Activated naive CD4-positive, alpha-beta T cell treated with anti-CD3 and anti-CD28 coated beads, Interleukin-2, amount 10 ng/mL, durations not matched to agents 7 days and 5 days (primary cell): ENCODE measurements at places on chromosomes 4 and X.
A peak's percentile ranks its signal among the peaks of the same experiment; 100 is the strongest.

GRCh38 chr4:152408514-152409327, 127.2 kb downstream of the FBXW7 start:
- no peak for DNase-seq

DNA sequence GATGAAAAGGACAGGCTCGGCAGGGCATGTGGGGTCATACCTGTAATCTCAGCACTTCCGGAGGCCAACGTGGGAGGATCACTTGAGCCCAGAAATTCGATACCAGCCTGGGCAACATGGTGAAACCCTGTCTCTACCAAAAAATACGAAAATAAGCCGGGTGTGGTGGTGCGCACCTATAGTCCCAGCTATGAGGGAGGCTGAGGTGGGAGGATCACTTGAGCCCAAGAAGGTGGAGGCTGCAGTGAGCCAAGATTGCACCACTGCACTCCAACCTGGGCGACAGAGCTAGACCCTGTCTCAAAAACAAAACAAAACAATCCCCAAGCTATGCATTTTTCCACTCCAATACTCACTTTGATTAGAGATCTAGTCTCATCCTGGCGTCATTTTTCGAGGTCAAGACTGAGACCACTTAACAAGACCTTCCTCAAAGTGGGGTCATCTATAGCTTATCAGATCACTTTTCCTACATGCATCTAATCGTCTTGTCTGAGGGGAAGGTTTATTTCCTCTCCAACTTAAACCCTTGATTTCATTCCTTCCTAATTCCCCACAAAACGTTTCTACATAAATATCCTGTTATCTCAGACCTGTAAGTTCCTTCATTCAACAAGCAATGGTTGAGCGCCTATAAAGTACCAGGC, 1.3 kb downstream of the NKAP start:
- no peak for DNase-seq

DNA sequence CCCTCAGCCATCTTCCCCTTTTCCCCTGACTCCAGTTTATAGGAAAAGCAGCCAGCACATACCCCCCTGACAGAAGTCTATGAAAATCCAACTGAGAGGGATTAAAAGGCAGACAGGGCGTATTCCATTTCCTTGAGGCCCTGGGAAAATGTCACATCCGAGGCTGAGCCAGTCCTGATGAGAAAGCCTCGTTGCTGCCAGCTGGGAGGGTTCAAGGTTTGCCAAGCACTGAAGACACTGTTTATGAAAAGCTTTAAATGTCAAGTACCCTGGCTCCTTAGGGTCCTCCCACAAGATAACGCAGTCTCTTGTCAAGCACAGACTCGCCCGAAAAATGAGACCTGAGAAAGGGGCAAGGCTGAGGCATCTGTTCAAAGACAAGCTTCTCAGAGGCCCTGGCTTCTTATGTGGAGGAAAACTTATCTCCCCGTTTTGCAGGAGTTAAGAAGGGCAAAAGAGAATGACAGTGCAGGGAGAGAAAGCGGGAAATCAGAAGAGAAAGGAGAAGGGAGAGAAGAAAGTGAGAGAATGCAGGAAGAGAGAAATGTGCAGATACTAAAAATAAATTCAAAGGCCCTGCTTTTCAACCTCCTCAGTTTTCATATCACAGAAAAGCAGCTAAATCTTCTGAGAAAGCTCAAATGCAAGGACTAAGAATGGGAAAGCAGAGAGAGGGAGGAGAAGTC, 44.7 kb downstream of the SCD5 start:
- no peak for DNase-seq

GRCh38 chrX:112341598-112341997, 259.0 kb upstream of the TRPC5 start:
- no peak for DNase-seq

DNA sequence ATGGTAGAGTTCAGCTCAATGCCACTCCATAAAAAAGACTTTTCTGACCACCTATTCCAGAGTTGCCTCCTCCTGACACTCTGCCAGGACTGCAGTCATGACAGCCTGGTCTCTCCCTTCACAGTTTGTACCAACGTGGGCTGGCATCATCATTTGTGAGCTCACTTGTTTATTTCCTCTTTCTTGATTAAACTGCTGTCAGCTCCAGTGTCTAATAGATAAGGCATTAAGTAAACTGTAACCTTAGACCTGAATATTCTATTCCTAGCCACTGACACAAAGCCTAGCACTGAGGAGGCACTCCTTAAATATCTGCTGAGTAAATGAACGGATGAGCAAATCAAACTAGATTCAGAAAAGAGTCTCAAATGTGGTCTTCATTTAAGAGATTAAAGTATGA, 48.7 kb downstream of the DDX60 start:
- DNase-seq = no peak

- no peak for DNase-seq
Observed at GRCh38 chr4:141388481-141388880, 167.8 kb downstream of the ZNF330 start.

GRCh38 chr4:36000941-36001557, 243.3 kb downstream of the ARAP2 start:
- DNase-seq = no peak

DNA sequence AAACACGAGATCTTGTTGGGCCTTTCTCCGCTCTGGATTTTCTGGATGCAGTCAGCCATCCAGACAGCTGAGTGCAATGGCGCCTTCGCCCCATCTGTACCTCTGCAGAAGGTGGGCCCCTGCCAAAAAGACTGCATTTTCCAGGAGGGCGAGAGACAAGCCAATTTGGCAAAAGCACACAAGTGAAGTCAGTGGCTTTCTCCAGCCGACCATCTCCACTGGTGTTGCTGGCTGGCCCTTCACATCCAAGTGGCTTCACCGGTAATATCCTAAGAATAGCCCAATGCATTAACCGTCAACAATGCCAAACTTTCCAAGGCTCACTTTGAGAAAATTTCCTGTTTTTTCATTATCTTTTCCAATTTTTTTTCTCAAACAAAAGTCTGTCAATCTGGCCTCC, 96.2 kb upstream of the MXRA5 start:
- no peak for DNase-seq

DNA sequence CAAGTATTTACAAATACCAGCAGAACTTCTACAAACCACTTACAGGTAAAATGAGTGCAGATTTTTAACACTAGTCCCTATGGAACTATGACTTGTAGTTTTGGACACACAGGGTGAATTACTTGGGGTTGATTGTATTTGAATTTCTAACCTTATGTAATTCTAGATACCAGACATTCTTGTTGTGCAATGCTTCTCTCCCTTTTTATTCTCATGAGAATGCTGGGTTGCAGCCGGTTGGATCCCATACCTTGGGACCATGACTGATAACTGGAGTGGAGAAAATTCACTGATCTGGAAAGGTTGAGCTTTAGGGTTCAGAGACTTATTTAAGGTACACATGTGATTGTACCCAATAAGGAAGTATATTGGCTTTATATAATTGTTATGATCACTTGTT, 8.8 kb downstream of the TET2 start:
- no peak for DNase-seq

- DNase-seq = no peak
Observed at GRCh38 chrX:50180073-50180940, 20.5 kb downstream of the AKAP4 start.

DNA sequence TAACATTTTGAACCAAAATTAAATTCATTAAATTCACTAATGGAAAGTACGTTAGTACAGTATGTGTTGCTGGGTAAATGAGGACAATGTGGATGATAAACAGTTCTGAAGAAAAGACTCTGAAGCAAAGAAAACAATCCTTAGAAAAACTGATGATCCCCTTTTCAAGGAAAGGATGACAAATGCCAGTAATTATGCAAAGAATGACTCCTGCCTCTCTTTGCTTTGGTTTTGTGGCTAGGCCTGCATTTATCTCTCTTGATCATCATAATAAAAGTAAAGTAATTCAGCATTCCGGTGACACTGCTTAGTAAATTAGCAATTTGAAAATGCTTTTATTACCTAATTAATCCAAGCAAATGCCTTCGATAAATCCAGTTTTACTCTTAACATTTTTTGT, 652.2 kb upstream of the DIPK2B start:
- DNase-seq = no peak

- DNase-seq = no peak
Observed at GRCh38 chr4:151979819-151980218, 219.0 kb upstream of the GATB start.

GRCh38 chrX:80807606-80807991, 2.1 kb downstream of the BRWD3 start:
- no peak for DNase-seq

DNA sequence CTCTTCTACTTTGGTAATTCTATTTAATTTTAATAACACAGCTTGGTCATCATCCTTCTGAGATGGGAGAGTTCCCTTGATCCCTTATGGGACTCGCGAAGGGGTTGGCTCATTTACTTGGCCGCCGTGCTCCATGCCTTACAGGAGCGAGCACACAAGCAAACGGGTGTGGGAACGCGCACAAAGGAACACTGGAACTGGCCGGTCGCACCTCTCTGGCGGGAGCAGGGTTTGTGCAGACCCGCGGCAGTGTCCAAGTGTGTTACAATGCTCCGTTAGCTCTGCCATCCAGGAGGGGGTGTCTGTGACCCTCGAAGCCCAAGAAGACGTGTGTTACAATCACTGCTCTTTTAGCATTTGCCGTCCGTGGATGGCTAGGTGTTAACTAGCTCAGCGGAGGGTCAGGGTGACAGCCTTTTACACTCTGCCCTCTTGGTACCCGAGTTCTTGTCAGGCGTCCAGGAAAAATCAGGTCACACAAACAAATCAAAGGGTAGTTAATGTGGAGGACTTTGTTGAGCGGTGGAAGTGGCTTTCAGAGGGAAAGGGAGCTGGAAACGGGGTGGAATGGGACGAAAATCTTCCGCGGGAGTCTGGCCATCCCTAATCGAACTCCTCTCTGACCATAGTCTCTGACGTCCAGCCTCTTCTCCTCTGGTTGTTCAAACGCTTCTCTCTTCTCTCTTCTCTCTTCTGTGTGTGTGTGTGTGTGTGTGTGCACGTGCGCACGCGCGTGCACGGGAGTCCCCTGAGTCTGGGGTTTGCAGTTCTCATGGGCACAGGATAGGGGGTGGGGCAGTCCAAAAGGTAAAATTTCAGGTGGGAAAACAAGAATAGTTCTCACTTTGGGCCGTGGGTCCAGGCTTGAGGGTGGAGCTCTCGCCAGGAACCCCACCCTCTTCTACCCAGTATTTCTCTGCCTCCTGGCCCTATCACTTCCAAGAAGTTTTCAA, 76.3 kb downstream of the SLC10A7 start:
- no peak for DNase-seq

DNA sequence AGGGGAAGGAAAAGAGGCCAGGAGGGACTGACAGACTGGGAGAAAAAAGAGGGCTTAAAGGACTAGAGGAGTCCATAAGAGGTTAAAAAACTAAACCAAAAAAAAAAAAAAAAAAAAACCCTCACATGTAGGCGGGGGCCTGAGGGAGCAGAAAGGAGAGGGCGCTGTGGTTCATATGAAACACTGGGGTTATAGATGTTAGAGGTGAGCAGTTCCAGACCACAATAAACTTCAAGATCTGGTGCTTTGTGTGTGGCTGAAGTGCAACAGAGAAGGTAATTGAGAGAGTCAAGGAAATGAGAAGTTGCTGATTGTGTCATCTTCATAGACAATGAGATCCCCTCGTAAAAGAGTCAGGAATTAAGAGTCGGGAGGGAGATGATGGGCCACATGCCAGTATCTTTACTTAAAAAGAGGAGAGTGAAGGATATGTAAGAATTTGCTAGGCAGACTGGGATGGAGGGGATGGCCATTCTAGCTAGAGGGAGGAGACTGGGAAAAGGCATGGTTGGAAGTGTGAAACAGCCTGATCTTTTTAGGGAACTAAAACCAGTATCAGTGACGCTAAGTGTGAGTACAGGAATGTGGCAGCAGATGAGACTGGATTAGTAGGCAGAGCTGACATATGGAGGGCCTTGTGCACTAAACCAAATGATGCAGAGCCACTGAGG, 18.4 kb upstream of the OGT start:
- peak; percentile 54 for DNase-seq

DNA sequence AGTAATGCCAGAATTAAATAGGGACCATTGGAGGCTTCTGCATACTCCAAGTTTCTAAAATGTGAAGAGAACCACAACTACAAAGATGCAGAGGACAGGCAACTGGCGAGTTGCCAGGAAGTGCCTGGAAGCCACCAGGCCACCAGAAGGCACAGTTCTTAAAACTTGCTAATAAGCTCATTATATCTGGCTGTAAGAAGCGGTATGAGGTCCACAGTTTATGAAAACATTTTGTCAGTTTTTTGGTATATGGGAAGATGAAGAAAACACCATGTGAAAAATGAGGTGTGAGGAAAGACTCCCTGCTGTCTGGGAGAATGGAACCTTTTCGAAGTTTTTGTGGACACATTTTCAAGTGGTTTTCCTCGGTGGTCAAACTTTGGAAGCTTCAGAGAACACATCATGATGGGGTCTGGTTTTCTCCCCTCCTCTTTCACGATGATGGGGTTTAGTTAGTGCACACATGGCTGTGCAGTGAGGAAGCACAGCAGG, 202.7 kb downstream of the NR3C2 start:
- DNase-seq = no peak

DNA sequence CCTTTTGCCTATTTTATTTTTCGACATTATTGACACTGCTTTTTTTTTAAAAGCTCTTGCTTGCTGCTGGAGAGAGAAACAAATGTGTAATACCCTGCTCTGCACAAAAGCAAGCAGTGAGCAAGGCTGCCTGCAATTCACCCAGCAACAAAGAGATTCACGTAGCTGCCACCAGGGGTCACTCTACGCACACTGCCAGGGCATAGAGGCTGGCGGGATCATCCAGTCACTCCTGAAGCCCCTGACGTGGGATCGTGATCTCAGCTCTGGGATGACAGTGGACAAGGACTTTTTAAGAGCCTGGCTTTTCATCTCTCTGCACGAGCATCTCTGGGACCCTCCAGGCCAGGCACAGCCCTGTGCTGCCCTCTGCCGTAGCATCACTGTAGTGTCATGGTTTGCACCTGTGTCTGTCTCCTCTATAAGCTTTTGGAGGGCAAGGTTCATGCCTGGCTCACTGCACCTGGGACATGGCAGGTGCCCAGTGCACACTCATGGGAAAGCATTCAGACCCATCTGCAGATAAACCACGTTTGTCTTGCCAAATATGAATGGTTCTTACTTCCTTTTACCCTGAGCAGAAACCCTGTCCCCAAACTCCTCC, 19.8 kb downstream of the C4orf50 start:
- peak; percentile 60 for DNase-seq

- DNase-seq = no peak
Observed at GRCh38 chrX:51568586-51568985, 50.1 kb downstream of the CENPVL3 start.
